ENCODE measurements at places on chromosomes 5 and 9. TPM values are rescaled to one million over a fixed set of nuclear protein-coding genes. Genes with fewer than 3 reads are reported as not detected.

GRCh38 chr9:83307066-83307724 is 231.0 kb downstream of the FRMD3 start:
- no peak for DNase-seq

DNA sequence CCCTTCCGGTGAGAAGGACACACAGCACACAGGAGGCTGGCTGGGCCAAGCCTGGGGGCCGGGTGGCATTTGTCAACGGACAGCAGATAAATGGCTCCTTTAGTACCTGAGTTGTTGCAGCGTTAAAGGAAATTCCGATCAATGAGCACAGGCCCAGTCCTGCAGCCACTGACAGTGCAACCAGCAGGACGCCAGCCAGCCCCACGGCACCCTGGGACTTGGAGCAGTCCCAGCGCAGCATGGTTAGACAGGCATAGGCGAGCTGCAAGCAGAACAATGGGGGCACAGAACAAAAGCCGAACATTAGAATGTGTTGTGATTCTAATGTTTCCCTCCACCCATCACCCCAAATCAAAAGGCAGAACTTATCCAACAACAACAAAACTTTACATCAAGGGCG is 39.3 kb downstream of the PTCH1 start:
- DNase-seq: no peak

- no peak for DNase-seq
Observed at GRCh38 chr9:137674976-137675320, 56.1 kb downstream of the EHMT1 start.

DNA sequence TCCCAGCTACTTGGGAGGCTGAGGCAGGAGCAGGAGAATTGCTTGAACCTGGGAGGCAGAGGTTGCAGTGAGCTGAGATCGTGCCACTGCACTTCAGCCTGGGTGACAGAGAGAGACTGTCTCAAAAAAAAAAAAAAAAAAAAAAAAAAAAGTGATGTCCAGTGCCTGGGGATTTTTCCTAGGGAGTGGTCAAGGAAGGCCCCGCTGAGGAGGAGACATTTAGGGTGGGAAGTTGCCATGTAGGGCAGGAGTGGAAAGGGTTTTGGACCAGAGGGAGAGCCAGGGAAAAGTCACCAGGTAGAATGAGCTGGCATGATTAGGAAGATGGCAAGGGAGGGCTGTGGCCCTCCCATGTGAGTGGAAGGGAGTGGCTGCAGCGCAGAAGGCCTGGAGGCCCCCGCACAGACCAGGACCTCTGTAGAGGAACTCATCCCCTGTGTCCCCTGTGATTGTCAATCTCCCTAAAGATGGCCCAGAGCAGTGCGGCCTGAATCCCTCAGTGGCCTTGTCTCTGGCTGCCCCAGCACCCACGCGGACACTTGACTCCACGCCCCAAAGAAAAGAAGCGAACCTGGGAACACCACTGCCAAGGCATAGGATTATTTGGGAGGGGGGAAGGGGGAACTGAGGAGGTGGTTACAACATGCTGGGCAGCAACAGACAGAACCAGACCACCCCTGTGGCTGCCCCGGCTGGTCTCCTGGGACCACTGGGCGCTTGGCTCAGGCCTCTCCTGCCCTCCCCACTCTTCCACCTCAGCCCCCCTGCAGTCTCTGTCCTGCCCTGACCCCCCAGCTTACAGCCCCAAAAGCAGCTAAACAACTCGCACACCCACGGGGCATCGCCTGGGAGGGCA is 2.6 kb upstream of the SQSTM1 start:
- DNase-seq: no peak

DNA sequence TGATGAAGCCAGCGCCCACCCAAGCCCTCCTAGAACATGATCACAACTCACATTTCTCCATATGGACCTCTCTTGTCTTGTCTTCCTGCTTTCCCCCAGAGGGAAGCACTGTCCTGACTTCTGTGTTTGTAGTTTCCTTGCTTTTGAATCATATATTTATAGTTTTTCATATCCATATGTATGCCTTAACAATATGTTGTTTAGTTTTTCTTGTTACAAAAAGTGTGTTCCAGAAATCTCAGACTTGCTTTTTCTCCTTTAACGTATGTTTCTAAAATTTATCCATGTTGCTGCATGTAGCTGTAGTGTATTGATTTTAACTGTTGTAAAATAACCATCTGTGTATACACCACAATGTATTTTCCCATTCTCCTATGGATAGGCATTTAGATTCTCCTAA is 182.0 kb upstream of the SMIM23 start:
- DNase-seq: no peak

DNA sequence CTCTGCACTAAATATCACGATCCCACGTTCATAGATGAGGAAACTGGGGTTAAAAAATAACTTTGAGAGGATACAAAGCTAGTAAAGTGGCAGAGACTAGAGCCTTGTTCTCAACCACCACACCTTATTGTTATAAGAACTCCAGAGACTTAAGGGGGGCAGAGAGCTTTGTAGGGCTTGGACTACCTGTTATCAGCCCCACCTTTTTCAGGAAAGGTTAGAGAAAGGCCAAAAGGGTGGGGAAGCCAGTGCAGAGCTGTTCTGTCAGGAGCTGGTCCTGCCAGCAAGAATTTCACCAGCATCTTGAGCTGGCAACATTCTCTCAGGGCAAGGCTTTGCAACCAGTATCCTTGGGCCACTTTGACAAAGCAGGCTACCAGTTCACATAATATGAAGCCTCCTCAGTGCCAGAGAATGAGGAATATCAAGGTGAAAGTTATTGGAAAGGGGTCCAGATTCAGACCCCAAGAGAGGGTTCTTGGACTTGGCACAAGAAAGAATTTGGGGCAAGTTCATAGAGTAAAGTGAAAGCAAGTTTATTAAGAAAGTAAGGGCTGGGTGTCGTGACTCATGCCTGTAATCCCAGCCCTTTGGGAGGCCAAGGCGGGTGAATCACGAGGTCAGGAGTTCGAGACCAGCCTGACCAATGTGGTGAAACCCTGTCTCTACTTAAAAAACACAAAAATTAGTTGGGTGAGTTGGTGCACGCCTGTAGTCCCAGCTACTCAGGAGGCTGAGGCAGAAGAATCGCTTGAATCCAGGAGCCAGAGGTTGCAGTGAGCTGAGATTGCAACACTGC is 66.2 kb upstream of the CLINT1 start:
- no peak for DNase-seq

GRCh38 chr9:122923947-122924346 is 7.4 kb downstream of the ZBTB26 start:
- no peak for DNase-seq

DNA sequence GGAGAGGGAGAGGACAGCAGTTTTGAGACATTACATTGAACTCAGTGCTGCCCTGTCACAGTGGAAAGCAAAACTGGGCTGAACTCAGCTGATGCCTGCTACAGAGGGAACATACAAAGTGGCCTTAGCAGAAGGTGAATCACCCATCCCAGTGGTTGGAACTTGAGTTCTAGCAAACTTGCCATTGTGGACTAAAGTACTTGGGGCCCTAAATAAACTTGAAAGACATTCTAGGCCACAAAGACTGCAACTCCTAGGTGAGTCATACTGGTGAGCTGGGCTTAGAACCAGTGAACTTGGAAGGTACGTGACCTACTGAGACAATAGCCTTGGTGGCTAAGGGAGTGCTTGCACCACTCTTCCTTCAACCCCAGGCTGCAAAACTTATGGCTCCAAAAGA is 155.7 kb upstream of the RIOK2 start:
- DNase-seq: no peak

DNA sequence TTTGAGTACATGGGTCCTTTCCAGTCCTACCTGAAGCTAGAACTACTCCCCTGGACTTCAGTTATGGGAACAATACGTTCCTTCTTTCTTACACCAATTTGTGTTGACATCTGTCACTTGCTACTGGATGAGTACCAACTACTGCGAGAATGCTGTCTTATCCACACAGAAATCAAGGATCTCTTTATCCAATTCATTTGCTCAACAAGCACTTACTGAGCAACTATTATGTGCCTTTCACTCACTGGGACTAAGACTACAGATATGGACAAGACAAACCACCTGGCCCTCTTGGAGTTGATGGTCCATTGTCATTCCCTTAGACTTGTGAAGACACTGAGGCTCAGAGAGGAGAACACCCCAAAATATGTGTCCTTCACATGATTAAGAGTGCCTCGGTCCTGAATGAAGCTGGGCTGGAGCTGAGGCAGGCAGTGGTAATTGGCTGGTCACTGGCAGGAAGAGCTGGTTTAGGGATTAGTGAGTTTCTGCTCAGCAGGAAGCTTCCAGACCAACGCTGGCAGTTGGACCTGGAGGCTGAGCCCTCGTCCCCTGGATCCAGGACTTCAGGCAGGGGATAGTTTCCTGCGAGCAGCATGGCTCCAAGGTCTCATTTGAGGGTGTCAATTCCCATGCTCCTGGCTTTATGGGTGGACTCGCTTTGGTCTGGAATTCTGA is 8.4 kb upstream of the ARSI start:
- no peak for DNase-seq

- no peak for DNase-seq
Observed at GRCh38 chr5:76663573-76663972, 40.4 kb upstream of the F2RL2 start.

- DNase-seq: no peak
Observed at GRCh38 chr9:90882991-90883600, 81.5 kb downstream of the SYK start.

The ODF2 gene
- total RNA-seq: 26.2 TPM

The FREM1 gene
- 0.31 TPM for total RNA-seq

The TYRP1 gene
- 0.26 TPM for total RNA-seq

The TAF11L12 gene
- total RNA-seq: 0.34 TPM

The IL33 gene
- not detected for total RNA-seq

The GLRA1 gene
- total RNA-seq: not detected

The KCTD16 gene
- total RNA-seq: 5.5 TPM

The LRRC14B gene
- total RNA-seq: not detected

All from astrocyte (in vitro differentiated cells and primary cell).